ENCODE measurements at places on chromosomes 2 and 18. TPM values are rescaled to one million over a fixed set of nuclear protein-coding genes. Genes with fewer than 3 reads are reported as not detected.

Gene DNAJC5G
- polyA plus RNA-seq, result not detected

- DNase-seq, result no peak
These were observed 30.7 kb upstream of the TMEM247 start for GRCh38 chr2:46448641-46449040.

DNA sequence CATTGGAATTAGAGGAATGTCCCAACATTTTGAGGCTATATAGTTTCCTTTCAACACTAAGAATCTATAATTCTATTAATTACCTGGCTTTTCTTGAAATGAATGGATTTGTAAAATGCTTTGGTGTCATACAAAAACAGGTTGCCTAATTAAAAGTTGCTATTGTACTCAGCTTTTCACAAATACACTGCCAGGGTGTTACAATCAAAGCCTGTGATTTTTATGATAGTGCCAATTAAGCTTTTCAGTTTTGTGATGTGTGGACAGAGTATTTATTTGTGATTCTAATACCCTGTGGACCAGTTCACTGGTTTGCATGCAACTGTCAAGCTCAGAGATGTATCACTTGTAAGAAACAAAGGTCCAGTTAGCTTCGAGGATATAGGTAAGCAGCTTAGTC is 71.8 kb downstream of the NAB1 start:
- no peak for DNase-seq

DNA sequence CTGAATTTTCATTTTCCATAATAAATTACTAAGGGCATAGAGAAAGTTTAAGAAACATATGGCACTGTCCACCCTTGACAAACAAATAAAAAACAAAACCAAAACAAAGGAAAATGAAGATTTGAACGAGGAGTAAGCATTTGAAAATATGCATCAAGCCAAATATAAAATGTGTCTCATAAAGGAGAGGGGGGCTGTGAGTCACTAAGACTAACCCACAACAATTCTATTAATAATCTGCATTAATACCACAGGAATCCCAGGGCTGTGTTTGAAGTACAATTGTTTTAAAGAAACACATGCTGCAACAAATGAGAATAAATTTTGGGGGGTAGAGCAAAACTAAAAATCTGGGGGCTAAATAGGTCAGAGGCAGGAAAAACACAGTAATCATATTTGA is 53.8 kb upstream of the STK17B start:
- no peak for DNase-seq

Gene TMEM37
- 124 TPM for polyA plus RNA-seq

- DNase-seq, result peak; percentile 79
These were observed 19.8 kb downstream of the MYL12B start for GRCh38 chr18:3281456-3282400.

- no peak for DNase-seq
These were observed 30.9 kb downstream of the FAM171B start for GRCh38 chr2:186724736-186725135.

Gene ANKMY1
- polyA plus RNA-seq, result 13.0 TPM

DNA sequence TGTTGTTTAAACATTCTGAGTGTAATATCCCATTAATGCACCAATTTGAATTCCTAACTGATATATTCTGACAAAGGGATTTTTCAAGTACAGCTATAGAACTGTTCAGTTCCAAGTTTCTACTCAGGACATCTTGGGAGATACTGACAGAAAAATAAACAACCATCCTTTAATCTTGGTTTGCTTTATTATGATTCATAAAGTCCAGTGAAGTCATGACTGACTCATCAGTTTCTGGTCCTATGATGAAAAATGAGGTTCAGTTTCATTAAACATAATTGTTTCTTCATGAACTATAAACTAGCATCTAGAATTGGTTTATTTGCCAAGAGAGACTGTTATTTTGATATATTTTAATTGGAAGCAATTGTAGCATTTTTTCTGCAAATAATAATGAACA is 896.2 kb downstream of the CCDC85A start:
- no peak for DNase-seq

- DNase-seq, result peak; percentile 56
These were observed 50.6 kb downstream of the TTC21B start for GRCh38 chr2:165902934-165903333.
